ENCODE measurements at places on chromosomes 1 and 21. TPM values are rescaled to one million over a fixed set of nuclear protein-coding genes. Genes with fewer than 3 reads are reported as not detected.

CR1L gene
- total RNA-seq = 1.1 TPM

CD160 gene
- 0.53 TPM for total RNA-seq

RAVER2 gene
- total RNA-seq = 7.7 TPM

SERTAD4 gene
- not detected for total RNA-seq

- no peaks in the 10 kb centered on the region for H3K36me3 ChIP-seq
- H3K27me3 ChIP-seq = no peaks in the 10 kb centered on the region
- H3K4me1 ChIP-seq = no peaks in the 10 kb centered on the region
- no peak for DNase-seq
- no peak overlapping the region for H3K4me3 ChIP-seq
- no peak overlapping the region for H3K27ac ChIP-seq
Observed at GRCh38 chr1:215889871-215890270, 322.8 kb downstream of the KCTD3 start.

ADAM30 gene
- not detected for total RNA-seq

- no peak overlapping the region for H3K4me3 ChIP-seq
- no peaks in the 10 kb centered on the region for H3K27me3 ChIP-seq
- H3K36me3 ChIP-seq = no peaks in the 10 kb centered on the region
Observed at GRCh38 chr1:85846706-85847105, 138.5 kb upstream of the ZNHIT6 start.

Measured in activated naive CD8-positive, alpha-beta T cell treated with anti-CD3 and anti-CD28 coated beads, Interleukin-2, amount 10 ng/mL, durations not matched to agents 7 days and 5 days (primary cell).